ENCODE measurements at places on chromosomes 5 and 9.

DNA sequence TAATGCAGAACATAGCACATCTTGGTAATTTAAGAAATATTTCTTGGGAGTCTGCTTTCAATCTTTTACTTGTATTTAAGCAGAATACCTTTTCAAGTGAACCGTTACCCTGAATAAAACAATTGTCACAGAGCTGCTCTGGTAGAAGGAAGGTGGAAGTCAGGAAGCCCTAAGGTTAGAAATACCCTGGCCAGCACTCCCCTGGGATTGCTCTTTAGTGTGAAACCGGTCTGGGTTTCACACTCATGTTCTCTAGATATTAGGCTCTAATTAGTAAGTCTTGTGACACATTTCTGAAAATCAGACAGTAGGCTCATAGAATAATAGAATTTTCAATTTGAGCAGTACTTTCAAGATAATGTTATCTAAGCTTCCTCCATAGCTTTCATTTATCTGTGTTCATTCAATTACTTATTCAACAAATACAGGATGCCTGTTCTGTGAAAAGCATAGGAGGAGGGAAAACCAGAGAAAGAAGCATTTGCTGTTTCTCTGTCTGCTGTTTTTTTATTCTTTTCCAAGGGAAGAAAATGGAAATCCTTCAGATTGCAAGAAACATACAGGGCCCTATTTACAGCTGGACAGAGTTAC, 825.5 kb downstream of the TLR4 start:
- no peak for DNase-seq

- no peak for DNase-seq
Observed at GRCh38 chr5:176660530-176660859, 13.2 kb downstream of the TSPAN17 start.

DNA sequence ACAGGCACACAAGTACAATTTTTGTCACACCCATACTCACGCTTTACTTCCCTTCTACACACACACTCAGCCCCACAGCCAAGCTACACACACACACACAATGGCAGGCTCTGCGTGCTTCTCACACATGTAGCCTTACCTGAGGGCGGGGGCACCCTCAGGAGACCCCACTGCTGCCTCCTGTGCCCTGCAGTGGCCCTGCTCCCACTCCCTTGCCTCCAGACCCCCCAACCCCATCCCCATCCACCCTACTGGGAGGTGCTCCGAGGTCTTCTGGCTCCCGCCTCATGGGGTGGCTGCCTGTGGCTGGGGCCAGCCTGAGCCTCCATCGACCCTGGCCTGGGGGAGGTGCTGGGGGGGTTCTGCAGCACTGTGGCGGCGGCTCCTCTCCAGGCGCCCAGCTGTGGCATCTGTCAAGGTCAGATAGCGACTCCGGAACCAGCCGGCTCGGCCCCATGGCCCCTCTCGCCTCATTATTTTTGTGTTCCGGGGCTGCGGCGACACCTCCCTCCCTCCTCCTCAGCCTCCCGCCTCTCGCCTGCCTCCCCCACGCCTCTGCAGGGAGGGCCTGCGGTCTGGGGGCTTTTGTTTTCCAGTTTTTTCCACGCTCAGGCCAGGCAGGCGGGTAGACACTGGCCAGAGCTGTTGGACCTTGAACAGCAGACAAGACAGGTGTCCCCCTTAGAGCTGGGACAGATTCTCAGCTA, 21.7 kb downstream of the CXXC5 start:
- no peak for DNase-seq

DNA sequence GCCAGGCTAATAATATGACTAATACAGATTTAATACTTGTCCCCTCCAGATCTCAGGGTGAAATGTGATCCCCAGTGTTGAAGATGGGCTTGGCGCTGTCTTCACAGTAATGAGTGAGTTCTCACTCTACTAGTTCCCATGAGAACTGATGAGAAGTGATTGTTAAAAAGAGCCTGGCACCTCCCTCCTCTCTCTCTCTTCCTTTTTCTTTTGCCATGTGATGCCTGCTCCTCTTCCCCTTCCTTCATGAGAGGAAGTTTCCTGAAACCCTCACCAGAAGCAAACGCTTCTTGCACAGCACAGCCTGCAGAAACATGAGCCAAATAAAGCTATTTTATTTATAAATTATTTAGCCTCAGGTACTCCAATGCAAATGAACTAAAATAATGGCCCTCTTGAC, 55.2 kb downstream of the GLDC start:
- DNase-seq: no peak

DNA sequence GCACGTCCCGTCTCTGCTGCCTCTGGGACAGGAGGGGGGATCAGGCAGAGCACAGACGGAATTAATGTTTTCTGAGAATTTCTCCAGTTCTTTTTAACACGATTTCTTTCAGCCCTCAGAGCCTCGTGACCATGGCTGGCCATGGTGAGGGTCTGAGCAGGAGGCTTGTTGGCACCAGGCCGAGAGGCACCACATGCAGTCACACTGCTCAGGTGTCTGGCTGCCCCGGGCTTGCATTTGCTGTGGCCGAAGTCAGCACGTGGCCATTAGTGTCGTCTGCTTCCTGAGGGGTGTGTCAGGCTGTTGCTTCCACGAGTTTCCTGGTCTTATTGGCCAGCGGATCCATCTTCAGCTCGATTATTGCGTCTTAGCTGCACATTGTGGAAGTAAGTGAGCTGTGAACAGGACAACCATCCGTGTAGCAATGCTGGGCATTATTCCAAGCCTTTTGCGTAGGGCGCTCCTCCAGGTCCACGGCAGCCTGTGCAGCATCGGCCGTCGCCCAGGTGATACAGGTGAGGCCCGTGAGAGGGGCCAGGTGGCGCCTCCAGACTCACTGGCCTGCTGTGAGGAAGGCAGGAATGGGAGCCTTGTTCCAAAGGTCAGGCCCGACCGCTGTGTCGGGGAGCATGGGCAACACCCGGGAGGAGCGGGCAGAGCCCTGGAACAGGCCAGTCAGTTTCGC, 114.2 kb upstream of the CACNA1B start:
- no peak for DNase-seq

GRCh38 chr5:93600409-93601070, 17.5 kb downstream of the NR2F1 start:
- no peak for DNase-seq

- no peak for DNase-seq
Observed at GRCh38 chr9:126734877-126735276, 70.0 kb upstream of the ZBTB43 start.
